WTC11 (cell line): ENCODE measurements at places on chromosomes 16 and 17.

- DNase-seq = no peak
Observed at GRCh38 chr17:14323522-14323981, 22.7 kb downstream of the HS3ST3B1 start.

DNA sequence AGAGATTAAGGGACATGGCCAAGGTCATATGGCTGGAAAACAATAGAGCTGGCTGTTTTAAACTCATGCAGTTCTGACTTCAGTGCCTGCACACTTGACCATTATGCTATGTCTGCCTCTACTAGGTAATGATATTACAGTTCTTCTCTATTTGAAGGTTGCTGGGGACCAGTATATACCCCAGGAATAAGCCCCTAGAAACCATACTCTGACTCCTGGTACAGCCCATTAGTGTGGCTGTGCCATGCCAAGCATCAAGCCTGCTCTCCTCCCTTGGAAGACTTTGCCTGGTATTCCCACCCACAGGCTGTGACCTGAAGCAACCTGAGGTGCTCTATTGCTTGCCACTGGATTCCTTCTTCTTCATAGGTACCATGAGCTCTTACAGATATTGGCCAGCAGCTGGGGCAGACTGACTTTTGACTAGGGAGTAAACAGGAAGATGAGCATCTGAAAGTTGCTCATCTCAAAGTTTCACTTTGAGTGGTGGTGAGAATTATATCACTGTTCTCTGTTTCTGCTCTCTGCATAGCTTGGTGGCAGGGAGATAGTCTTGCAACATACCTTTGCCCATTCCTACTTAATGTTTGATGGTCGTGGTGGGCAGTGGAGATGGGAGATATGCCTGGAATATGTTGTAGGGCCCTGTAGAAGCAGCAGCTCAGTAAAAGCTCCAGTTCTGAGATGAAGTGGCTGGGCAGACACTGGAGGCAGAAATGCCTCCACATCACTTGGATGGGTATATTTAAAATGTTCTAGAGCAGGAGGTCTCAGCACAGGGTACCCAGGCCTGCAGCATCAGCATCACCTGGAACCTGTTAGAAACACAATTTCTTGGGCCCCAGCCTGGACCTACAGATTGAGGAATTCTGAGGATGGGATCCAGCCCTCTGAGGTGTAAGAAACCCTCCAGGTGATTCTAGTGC is 274.7 kb downstream of the HS3ST4 start:
- no peak for DNase-seq

DNA sequence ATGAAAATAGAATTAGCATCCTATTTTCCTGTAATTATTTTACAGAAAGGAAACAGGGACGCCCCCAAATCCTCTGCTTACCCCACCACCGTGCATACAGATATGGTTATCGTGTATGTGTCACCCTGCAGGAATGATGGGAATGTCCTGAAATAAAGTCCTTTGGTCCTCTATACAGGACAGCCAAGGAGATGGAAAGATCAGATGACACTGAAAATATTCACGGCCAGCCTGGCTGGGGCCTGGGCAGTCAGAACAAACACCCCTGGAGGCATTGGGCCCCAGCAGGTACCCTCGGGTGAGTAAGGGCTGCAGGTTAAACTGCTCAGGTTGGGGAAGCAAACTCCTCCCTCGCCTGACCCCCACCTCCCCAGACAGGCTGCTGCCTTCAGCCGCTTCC is 368.0 kb downstream of the FOXL1 start:
- DNase-seq = peak; percentile 28

DNA sequence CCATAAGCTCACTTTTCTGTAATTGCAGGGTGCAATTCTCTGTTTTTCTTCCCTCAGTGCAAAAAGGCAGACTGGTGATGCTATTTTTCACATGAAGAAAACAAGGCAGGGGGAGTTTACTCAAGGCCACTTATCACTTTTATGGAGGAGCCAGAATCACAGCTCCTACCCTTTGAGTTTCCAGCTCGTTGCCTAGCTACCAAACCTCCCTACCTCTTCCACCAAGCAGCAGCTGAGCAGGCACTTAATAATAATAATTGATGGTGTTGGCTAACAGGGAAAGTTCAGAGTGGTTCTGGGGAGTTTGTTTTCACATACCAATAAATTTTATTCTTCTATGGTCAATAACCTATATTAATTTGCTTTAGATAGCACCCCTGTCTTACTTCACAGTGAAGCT is 31.9 kb upstream of the MPHOSPH6 start:
- no peak for DNase-seq

DNA sequence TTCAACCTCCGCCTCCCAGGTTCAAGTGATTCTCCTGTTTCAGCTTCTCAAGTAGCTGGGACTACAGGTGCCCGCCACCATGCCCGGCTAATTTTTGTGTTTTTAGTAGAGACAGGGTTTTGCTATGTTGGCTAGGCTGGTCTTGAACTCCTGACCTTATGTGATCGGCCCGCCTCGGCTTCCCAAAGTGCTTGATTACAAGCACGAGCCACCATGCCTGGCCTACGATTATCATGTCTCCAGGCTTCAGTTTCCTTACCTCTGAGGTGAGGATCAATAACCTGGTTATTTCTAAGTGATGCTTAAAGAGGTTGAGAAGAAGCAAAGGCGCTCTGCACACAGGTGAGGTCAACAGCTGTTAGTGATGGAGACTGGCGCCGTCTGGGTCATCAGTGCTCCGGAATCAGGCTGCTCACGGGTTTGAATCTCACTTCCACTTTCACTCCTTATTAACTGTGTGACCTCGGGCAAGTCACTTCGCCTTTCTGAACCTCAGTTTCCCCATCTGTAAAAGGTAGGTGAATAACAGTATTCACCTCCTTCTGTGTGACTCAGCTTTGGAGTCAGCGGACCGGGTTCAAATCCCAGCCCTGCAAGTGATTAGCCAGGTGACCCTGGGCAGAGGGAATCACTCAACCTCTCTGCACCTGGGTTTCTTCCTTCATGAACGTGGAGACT is 745 bp upstream of the ABCC1 start:
- DNase-seq = no peak

GRCh38 chr17:29933379-29933778 is 3.4 kb upstream of the SSH2 start:
- DNase-seq = no peak

DNA sequence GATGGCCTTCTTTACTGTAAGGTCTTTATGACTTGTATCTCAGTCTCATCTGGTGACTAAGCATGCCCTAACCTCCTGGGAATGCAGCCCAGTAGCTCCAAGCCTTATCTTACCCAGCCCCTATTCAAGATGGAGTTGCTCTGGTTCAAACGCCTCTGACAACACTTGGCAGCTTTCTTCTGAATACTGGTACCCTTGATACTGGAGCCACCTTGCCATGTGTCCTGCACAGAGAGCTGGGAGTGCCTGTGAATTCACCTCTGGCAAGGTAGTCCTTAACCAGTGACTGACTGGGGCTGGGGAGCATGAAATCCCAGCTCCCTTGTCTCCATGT is 17.2 kb downstream of the NUDT7 start:
- DNase-seq = no peak

DNA sequence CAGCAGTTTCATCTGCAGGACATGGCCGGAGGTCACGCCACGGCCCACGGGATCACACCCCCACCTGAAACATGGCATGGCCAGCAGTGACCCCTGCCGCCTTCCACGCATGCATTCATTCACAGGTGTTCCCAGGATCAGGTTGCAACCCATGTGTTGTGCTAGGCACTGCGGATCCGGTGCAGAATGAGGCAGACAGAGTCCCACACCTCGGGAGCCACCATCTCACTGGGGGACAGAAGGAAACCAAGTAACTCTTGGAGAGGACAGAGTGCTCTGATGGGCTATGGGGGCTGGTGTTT is 4.3 kb upstream of the MSRB1 start:
- DNase-seq = no peak

GRCh38 chr16:71339236-71340171 is 19.0 kb upstream of the CALB2 start:
- DNase-seq = no peak

DNA sequence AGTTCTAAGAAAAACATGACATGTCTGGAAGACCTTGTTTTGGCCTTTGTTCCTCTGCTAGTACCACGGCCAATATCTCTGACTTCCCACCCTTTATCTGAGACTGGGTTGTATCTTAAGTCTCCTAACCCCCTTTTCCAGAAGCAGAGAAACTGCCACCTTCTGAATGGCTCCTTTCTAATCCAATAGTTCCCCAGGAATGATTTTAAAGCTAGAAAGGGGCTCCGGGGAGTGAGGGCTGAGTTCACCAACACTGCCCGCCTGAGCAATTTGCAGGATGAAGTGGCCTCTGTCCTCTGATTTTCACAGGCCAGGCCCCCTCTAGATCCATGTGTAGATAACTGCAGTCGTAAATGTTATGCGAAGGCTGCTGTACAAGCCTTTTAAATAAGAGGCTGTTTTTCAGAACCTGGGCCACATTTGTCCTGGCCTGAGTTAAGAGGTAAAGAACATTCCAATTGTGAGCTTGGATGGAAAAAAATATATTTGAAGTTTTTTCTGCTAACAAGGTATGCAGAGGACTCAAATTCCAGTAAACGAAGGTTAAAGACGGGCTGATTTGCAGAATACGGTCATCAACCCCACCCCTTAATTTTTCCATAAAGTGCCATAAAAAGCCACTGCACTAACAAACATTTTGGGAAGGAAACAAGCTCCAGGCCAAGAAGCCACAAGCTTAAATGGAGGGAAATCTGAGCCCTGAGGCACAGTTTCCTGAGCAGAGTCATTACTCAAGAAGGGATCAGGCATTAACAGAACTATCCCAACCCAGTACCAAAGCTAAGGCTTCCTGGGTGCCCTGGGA is 117.0 kb upstream of the MAF start:
- no peak for DNase-seq
